HL-60 (cell line): ENCODE measurements at places on chromosomes 7 and 10.

GRCh38 chr10:60781661-60782060, 3.4 kb downstream of the CDK1 start:
- DNase-seq, result no peak

- no peak for DNase-seq
Observed at GRCh38 chr10:46236941-46237681, 49.7 kb upstream of the ANTXRL start.

DNA sequence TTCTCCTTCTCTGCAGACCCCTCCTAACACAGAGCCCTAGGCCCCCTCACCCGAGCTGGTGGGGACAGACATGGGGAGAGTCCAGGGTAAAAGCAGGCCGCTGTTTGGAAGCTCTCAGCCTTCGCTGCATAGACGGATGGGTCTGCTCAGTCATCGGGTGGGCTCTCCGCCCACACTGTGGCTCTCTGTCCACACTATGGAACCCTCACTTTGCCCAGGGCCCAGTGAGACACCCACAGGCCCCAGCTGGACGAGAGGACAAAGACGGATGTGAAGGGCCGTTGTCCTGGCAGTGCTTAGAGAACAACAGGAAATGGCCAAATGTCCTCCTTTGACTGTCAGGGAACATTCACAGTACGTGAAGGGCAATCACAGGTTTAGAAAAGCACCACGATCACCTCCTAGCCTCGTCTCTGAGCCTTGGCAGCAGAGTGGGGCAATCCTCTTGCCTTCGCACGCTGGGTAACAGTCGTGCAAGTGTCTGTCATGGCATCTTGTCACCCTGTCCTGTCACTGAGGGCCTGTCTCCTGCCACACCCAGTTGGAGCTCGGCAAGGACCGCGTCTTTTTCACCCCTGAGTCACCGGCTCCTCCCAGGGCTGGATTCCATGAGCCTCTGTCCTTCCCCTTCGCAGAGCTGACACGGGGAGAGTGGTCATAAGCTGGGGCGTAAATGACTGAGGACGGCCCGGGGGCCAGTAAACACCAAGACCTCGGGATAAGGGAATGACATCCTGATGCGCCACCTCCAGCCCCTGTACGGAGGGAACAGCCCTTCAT, 80.6 kb downstream of the PRKAG2 start:
- no peak for DNase-seq

DNA sequence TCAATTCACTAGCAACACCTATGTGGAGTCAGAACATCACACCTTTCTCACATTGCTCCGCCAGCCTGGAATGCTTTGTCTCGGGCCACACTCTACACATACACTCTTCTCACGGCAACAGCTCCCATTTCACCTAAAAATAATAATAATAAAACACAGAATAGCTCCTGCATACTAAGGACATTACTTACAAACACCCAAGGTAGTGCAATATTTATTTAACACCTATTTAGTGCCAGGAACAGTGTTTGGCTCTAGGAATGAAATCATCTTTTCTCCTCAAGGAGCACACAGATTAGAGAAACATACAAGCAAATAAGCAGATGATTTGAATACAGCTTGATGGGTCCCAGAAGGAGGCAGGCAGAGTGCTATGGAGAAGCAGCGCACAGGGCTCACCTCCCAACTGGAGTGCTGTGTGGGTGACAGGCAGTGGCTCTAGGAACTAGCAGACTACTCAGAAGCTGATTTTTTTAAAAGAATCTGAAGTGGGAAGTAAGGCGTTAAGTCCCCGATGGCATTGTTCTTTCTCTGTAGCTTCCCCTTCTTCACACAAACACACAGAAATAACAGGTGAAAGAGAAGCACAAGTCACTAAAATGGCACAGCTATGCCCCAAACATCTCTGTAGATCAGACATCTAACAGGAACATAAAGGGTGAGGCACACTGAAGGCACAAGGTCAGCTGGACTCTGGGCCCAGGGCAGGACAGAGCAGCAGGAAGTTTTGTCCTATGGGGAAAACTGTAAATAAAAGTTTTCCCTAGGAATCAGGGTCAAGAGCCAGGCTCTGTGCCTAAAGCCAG, 16.7 kb downstream of the USP6NL start:
- no peak for DNase-seq

DNA sequence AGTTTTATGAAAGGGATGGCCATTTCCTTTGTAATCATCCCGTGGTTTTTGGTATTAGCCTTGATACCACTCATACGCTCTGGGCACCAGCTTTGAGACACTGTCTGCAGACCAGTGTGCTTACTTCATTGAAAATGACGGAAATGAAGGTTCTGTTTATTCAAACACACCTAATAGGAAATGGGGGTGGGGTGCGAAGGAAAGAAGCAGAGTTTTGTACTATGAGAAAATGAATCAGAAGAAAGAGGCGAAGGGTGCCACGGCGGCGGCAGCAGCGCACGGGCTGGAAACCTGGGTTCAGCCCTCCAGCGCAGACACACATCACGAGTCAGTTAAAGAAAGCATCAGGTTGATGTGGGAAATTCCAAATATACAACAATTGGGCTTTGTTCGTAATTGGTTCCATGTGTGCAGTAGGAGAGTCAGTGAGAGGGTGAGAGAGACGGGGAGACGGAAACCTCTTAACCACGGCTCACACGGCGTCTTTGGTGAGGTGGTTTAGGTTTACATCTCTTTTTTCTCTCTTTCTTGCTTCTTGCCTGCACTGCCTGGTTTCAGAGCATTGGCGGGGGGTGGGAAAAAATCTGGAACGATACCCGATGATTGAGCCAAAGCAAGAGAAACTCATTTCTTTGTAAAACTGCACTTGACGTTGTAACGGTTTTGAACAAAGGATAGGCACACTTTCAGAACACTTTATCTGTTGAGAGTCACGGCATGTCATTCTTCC, 321.2 kb downstream of the FRMD4A start:
- DNase-seq, result no peak

GRCh38 chr10:97053276-97053675, 132.5 kb downstream of the SLIT1 start:
- no peak for DNase-seq

- no peak for DNase-seq
Observed at GRCh38 chr7:72078301-72078700, 333.8 kb downstream of the CALN1 start.

GRCh38 chr7:105782391-105783042, 93.9 kb downstream of the ATXN7L1 start:
- no peak for DNase-seq

DNA sequence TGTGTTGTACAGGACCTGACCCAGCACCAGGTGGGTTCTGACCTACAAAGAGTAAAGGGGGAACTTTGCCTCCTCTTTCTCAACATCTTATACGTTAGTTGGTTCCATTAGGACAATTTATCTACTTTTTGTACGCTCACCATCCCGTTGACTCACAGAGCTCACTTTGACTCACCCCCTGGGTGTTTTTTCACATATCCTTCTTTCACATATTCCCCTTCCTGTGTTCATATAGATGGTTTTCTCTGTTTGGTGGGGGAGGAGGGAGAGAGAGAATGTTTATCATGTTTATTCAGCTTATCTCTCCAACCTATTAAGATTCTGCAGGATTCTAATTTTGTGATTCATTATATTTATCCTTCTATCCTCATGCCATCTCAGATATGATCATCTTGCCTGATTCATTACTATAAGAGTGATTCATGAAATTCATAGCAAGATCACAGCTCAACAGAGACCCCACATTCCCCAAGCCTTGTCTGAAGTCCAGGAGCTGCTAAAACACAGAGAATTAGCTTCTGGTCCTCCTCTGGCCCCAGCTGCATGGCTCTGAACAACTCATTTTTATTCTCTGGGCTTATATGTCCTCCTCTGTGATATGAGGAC, 37.2 kb downstream of the PRSS2 start:
- no peak for DNase-seq

DNA sequence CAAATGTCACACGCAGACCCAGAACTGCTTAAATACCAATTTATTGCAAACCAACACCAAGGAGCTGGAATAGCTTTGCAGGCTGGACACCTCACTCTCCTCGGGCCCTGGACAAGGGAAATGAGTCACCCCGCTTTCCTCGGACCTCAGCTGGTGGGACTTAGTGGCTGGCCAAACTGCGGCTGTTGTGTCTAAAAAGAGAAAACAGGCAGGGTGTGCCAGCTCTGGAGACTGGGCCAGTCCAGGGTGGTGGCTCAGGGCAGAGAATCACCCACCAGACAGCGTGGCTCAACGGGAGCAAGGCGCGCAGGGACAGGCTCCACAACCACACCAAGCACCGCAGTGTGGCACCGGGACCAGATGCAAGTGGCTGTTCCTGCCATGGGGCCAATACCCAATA, 58.2 kb upstream of the CAMK2B start:
- DNase-seq, result no peak

DNA sequence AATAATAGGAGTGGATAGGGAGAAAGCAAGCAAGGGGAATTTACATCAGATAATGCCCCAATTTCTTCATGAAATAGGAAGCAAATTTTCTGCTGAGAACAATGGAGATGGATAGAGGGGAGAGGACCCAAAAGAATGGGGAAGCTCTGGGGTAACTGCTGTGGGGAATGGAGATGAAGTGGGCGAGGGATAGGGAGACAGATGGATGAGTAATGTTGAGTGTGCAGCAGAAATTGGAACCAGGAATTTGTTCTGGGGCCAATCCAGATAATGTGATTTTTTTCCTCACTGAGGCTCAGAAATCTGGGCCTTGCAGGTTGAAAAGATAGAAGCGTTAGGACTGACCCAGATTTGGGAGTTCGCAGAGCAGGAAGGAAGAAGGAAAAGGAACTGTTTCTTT, 24.5 kb upstream of the MRC1 start:
- DNase-seq, result no peak

DNA sequence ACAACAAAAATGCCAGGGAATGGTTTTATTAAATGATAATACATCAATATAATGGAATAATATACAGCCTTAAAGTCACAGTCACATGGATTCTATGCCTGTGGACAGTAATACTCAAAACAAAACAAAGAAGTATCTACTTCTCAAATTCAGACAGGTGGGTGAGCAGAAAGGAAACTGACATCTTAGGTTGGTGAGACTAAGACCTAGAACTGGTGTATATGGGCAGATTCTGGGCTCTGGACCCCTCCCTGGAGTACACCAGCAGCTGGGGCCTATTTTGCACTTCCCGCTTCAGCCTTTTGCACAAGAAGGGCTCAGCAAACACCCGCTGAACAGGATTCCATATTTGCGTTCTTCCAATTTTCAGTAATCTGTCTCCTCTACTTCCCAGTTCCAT, 5.4 kb upstream of the FIS1 start:
- no peak for DNase-seq

DNA sequence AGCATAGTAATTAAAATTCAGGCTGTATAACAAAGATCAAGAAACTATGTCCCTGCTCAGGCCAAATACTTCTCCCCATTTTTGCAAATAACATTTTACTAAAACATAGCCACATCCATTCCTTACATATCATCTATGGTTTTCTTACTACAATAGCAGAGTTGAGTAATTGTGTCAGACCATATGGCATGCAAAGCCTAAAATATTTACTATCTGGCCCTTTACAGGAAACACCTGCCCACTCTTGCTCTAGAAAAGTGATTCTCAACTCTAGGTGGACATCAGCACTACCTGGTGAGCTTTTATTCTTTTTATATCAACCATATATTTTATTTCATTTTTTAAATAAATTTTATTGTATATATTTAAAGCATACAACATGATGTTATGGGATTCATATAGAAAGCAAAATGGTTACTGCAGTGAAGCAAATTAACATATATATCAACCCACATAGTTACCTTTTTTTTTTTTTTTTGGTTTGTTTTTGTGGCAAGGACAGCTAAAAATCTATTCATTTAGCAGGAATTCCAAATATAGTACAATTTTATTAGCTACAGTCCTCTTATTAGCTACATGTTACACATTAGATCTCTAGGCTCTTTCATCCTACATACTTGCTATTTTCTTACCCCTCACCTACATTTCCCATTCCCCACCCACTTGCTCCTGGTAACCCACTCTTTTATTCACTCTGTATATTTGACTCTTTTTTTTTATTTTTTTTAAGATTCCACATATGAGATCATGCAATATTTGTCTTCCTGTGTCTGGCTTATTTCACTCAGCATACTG, 19.6 kb downstream of the ABI1 start:
- DNase-seq, result no peak
